ENCODE measurements at places on chromosomes 12 and 14.

DNA sequence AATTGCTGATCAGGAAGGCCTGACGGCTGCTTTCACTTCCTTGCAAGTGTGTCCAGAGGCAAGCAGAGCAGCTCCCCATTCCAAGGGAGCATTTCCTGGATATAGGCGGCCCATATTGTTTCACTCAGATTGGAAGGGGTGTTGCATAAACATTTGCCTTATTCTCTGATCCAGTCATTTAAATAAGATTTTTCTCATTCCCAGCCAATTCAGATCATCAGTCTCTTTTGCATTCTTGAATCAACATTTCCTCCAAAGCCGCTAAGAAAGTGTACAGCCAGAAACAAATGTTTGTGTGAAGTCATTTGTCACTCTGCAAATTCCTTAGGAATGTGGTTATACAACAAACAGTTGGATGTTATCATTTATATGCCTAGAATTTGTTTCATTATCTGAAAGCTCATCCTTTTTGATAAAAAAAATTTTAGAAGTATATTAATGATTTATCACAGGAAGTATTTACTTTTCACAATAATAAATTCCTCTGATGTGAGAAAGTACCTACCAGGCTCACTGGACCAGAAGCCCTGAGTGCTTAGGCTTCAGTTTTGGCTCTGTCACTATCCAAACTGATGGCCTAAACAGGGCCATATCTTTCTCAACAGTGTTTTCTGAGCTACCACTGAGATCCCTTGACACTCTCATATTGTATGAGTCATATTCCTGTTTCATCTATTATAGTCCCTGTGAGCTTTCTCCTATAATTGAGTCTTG lies 379.6 kb downstream of the CCDC91 start:
- DNase-seq, result no peak

DNA sequence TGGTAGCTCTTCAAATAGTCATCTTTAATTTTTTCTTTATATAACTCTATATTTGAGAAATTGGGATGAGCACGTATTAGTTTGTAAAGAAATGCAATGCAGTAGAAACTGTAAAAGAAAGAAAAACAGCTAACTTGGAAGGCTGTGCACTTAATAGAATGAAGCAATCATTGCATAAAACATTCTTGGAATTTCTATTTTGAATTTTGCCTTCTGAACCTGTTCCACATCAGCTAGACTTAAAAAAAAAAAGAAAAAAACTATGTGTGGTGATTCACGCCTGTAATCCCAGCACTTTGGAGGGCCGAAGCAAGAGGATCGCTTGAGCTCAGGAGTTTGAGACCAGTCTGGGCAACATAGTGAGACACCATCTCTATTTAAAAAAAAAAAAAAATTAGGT lies 29.4 kb downstream of the SCN8A start:
- no peak for DNase-seq

GRCh38 chr14:68546839-68547238 lies 246.0 kb downstream of the ZFP36L1 start:
- DNase-seq, result no peak

DNA sequence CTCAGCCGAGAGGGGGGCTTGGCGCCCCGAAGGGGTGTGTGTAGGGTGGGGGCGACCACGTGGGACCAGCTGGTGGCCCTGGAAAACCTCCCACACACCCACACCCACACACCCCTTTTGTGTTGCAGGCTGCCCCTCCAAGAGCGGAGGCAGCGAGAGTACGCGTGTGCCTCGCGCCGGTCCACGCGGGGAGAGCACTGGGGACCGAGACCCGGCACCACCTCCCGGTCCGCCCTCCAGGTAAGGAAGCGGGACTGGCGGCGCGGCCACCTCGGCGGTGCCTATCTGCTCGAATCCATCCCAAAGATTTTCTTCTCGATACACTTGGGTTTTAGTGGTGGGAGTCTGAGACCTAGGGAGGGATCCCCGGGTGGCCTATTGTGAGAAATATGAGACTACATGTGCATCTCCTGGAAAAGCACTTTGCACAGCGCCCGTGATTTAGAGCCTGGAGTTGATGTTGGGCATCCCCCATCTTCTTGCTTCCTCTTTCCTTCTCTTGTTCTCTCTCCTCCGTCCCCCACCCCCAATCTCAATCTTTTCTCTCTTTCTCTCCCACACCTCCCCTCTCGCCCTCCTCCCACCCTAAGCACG lies 393 bp downstream of the SYT1 start:
- peak; percentile 23 for DNase-seq

DNA sequence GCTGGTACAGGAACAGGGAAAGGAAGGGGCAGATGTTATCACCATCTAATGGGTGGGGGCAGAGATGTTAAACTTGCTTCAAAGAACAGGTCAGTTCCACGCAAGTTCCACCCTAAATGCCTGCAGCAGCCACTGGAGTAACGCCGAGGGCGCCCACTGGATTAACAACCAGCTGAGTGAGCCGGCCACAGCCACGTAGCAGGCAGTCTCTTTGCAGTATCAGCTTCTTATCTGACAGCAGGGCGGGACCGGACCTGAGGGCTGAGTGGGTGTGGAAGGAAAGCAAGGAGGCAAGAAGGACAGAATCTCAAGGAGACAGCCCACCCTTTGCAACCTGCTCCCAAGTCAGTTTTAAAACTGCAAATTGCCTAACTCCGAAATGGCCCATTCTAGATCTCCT lies 38.4 kb upstream of the FOXN3 start:
- no peak for DNase-seq

- DNase-seq, result no peak
These were observed 96.6 kb upstream of the SLC35F4 start for GRCh38 chr14:57962325-57963035.

DNA sequence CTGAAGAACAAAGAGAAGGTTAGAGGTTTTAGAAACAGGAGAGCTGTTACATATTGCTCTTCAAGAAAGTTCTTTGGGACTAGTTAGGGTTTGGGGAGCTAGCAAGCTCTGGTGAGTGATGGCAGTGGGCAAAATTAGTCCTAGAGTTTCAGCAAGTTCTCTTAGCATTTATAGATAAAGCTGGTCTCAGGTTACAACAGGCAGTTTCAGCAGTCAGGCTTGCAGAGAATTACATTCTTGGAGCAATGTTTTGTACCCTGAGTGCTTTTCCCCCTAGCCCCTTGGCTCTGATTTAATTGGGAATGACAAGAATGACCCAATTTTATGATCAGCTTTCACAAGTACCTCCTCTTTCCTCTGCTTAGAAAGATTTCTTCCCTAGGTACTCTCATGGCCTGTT lies 21.4 kb upstream of the EID3 start:
- no peak for DNase-seq

GRCh38 chr14:50092006-50092555 lies 24.3 kb downstream of the VCPKMT start:
- DNase-seq, result no peak

- peak; percentile 21 for DNase-seq
These were observed 7.6 kb downstream of the ISCA2 start for GRCh38 chr14:74501135-74501614.

- DNase-seq, result peak; percentile 46
These were observed 101.2 kb upstream of the STXBP6 start for GRCh38 chr14:25150934-25151790.

GRCh38 chr12:53290661-53291060 lies 4.7 kb upstream of the PFDN5 start:
- DNase-seq, result no peak

DNA sequence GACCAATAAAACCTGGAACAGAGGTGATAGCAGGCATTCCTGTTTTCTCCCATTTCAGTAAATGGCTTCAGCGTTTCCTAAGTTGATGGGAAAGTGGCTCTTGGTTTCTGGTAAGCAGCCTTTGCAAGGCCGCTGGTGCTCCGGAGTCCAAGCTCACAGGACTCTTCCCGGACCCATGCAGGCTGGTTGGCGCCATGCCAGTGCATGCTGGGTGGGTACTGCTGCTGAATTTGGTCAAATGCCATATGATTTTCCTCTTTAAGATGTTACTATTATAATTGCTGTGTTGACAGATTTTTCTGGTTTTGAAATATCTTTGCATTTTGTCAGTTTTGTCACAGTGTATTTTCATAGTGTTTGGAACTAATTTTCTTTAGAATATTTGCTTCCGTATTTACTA lies 27.7 kb downstream of the PPP2R5C start:
- no peak for DNase-seq

Measured in NCI-H1092 (cell line).